Putamen (tissue), 1 donor: ENCODE measurements at places on chromosomes 1 and 21.

- DNase-seq, result no peak
Measured at GRCh38 chr1:207088701-207089626, at the start of gene C4BPB. C4BPB (plus strand) TSS chr1:207088860; CDS start chr1:207089532, 672 bp downstream.

DNA sequence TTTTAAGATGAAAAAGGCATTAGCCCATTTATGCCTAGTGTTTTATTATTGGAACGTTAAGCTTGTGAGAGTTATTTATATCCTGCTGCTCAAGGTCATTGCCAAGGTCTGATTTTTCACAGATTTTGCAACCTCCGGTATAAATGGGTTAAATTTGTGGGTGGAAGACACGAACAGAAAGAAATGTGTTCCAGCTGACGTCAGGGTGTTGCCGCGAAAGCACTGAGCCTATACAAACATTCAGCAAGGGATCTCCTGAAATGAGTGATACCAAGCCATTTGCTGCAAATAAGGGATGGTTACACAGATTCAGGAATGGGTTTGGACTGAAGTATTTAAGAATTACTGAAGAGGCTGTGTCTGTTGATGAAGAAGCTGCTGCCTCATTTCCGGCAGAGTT lies 32.2 kb downstream of the TMED5 start:
- no peak for DNase-seq

- DNase-seq, result no peak
Measured at GRCh38 chr1:41629141-41629540, 144.7 kb upstream of the EDN2 start.

DNA sequence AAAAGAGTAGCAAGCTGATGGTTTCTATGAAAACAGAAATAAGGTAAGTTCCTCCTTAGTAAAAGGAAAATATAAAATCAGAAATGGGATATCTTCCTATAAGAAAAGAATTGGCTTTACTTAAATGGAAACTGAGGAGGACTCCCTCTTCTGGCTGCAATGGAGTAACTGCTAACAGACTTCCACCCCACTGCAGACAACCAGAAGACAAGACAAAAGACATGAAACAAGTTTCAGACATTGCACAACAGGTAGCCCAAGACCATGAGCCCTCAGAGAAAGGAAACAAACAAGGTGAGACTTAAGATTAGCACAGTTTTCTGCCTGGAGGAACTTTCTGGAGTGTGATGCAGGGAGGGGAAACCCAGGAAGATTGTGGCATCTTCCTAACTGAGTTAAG lies 17.0 kb upstream of the OLFML2B start:
- DNase-seq, result no peak

- no peak for DNase-seq
Measured at GRCh38 chr21:29289317-29289716, 9.4 kb upstream of the BACH1 start.

GRCh38 chr1:21586222-21586621 lies 77.0 kb downstream of the ALPL start:
- no peak for DNase-seq

- no peak for DNase-seq
Measured at GRCh38 chr1:106924360-106924759, 132.1 kb upstream of the PRMT6 start.

GRCh38 chr21:26389971-26390641 lies 183.0 kb downstream of the CYYR1 start:
- no peak for DNase-seq

- DNase-seq, result no peak
Measured at GRCh38 chr1:208217781-208218180, 26.4 kb downstream of the PLXNA2 start.

GRCh38 chr1:172380441-172381244 lies 39.8 kb upstream of the C1orf105 start:
- DNase-seq, result no peak

GRCh38 chr1:242043165-242043564 lies 44.3 kb upstream of the MAP1LC3C start:
- no peak for DNase-seq

- no peak for DNase-seq
Measured at GRCh38 chr1:232207073-232207866, 422.7 kb downstream of the SIPA1L2 start.

DNA sequence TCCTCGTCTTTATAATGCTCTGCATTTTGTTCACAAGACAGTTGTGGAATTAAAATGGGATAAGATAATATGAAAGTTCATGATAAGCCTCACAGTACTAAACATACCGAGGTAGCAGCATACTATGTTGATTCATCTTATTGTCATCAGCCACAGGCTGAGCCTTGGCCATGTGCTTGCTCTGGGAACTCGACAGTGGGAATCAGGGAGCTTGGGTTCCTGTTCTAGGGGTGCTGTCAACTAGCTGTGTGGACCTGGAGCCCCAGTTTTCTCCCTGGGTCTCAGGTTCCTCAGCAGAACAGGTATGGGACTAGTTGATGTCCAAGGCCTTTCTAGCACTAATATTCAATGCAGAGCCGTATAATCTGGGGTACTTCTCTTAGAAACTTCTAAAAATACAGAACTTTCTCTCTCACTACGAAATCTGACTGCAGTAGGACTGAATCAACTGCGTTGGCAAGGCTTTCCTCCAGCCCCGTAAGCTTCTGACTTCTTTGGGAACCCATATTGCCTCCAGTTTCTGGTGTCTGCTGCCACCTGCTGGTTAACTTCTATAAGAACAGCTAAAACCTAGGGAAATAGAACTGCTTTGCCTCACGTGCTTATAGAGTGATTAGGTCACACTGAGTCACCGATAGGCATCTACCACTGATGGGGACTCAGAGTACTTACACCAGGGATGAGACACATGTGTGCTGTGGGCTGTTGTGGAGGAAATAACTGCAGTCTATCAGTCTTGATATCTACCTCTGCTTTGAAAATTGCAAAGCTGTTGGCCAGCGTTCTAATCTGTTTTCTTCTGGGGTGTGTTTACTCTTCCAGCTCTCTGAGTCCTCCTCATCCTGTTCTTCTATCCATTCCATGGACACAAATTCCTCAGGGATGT lies 110.9 kb downstream of the RGL1 start:
- peak; percentile 92 for DNase-seq

GRCh38 chr1:201348211-201348566 lies 29.3 kb downstream of the TNNT2 start:
- DNase-seq, result no peak

- DNase-seq, result no peak
Measured at GRCh38 chr1:2053217-2053616, 3.0 kb downstream of the PRKCZ start.

- no peak for DNase-seq
Measured at GRCh38 chr1:35188578-35189392, 4.2 kb downstream of the SFPQ start.

DNA sequence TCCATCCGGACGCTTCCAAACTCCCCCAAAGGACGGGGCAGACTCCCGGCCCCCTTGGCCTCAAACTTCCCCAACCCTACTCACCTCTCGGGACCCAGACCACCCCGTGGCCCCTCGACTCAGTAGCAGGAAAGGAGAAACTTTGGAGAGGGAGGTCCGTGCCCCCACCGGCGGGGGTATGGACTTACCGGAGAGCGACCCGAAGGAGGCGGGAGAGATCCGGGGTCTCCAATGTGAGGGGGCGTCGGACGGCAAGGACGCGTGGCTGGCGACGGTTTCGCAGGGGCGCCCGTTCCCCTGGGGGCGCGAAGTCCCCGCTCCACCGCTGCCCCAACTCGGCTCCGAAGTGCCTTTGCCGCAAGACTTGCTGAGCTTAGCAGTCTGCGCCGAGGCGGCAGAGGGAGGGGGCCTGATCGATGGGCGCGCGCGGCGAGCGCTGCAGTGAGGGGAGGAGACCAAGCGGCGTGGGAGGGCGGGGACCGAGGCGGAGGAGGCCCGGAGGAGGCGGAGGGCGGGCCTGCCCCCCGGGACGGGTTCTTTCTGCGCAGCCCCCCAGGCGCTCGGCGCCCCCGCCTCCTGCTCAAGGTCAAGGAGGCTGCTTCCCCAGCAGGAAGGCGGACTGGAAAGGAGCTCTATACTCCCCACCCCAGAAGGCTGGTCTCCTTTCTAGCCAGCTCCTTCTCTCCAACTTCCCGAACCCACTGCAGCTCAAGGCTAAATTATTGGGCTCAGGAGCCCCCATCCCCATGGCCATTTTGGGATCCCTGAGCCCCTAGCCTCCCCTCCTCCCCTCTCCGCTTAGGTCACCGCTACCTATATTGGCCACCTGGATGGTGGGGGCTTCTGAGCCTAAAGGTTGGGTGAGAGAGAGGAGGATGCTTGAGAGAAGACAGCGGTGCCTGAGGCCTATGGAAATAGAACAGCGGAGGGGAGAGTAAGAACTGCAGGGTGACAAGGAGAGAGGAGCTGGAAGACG lies at the start of gene SYT2:
Gene SYT2 (minus strand): TSS at position 385 of the 976 bp plus-strand sequence. CDS start 104,682 bp downstream, outside the sequence.
- DNase-seq, result no peak

DNA sequence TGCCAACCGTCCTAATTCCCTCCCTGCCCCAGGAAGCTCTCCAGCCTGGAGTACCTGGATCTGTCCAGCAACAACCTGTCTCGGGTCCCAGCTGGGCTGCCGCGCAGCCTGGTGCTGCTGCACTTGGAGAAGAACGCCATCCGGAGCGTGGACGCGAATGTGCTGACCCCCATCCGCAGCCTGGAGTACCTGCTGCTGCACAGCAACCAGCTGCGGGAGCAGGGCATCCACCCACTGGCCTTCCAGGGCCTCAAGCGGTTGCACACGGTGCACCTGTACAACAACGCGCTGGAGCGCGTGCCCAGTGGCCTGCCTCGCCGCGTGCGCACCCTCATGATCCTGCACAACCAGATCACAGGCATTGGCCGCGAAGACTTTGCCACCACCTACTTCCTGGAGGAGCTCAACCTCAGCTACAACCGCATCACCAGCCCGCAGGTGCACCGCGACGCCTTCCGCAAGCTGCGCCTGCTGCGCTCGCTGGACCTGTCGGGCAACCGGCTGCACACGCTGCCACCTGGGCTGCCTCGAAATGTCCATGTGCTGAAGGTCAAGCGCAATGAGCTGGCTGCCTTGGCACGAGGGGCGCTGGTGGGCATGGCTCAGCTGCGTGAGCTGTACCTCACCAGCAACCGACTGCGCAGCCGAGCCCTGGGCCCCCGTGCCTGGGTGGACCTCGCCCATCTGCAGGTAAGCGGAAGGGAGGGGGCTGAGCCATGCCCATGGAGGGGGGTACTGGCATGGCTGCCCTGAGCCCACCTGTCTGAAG lies 16.5 kb downstream of the PODN start:
- no peak for DNase-seq

DNA sequence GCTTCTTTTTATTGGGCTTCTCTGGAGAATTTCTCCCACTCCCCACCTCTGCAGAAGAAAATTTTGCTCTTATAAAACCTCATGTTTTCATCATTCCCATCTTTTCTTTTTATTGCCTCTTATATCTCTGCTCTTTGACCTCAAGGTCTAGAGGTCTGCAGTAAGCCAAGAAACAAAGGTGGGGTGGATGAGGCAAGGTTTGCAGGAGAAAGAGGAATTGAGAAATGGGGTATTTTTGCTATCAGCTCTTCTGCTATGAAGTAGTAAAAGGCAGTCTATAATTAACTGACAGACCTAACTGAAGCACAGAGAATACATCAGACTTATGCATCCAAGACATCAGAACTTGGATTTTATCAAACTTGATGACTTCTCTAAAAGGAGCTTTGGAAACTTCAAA lies 22.9 kb downstream of the SYT11 start:
- DNase-seq, result no peak

GRCh38 chr1:44519035-44519676 lies 114.1 kb downstream of the RNF220 start:
- DNase-seq, result peak; percentile 69

DNA sequence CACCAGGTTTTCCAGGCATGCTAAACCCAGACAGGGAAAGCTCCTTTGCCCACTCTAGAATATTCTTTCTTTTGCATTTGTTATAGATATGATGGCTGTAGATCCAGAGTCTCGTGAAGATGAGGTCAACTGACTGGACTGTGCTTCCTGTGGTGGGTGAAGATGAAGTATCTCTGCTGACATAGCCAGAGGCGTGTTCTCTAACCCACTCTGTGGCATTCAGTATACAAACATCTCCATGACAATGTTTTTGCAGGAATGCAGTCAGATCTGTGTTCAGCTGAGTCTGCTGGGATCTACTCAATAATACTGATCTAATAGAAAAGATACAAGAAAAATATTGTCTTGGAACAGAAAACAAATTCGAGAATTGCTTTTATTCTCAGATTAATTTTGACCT lies 11.3 kb downstream of the RWDD2B start:
- no peak for DNase-seq

DNA sequence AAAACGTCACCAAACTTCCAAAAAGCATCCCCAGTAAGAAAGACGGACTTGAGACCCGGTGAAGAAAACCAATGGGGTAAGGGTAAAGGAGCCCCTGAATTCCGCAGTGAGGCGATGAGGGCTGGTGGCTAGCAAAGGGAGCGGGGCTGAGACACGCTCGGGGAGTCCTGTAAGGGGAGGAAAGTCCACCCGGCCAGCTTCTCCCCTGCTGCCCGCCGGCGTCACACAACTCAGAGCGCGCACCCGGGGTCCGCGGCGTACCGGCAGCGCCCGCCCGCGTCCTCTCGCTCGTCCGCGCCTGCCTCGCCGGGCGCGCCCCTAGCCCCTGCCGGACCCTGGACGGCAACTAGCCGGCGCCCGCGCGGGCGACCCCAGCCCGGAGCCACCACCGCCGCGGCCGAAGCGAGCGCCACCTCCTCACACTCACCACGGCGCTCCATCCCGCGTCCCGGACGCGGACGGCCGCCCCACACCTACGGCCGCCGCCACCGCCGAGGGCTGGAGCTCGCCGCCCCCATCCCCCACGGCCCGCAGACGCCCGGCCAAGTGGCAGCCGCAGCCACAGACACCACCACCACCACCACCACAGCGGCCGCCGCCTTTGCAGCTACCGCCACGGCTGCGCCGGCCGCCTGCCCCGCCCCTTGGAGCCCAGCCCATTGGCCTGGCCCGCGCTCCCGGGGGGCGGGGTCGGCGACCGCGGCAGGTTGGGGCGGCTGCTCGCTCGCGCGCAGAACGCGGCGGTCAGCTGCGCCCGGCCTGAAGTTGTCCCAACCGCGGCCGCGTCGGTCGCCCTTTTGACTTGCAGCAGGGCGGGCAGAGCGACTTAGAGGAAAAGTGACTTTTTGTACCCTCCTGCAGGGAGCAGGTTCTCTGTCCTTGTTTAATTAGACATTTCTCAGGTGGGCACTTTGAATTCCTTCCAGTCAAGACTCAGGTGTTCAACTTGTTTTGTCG lies 10.0 kb upstream of the ARHGAP29 start:
- no peak for DNase-seq

DNA sequence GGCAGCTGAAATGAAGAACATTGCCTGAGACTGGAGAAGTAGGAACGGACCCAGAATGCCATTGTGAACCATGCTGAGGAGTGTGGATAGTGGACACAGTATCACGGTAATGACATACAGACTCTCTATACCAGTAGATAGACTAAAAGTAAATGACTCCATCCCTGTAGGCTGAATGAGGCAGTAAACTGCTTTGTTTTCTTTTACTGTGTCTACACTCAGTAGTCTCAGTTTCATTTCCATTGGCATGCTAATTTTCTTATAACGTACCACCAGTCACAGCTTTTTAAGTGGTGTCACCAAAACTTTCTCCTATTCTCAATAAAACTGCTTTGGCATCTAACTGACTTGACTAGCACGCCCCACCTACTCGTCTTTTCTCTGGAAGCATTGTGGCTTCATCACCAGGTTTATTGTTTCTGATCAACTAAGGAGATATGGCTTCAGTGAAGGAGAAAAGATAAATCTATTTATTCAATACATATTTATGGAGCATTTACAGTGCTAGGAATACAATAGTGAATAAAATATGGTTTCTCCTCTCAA lies 8.4 kb upstream of the ZNF697 start:
- no peak for DNase-seq
